ENCODE measurements at places on chromosomes 7 and 10. TPM values are rescaled to one million over a fixed set of nuclear protein-coding genes. Genes with fewer than 3 reads are reported as not detected.

Gene CAMK2B
- total RNA-seq, result 5.1 TPM

Gene WDR37
- total RNA-seq, result 8.3 TPM

GRCh38 chr7:85090143-85090542 is 96.7 kb downstream of the SEMA3D start:
- no peak for DNase-seq

Gene HOXA11
- not detected for total RNA-seq

- DNase-seq, result no peak
These were observed 78.7 kb downstream of the FAM107B start for GRCh38 chr10:14695847-14696480.

DNA sequence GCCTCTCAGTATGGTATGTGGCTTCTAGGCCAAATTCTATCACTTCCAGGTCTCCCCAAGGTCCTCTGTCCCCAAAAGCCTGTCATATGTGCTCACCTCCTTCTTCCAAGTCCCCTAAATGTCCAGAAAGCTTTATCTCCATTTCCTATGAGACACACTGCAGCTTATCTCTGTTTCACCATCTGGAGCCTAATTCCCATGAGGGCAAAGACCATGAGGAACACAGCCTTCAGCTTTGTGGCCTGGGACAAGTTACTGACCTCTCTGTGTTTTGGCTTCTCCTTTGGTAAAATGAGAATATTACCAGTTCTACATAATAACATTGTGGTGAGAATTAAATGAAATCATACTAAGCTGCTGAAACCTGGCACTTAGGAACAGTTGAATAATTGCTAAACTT is 19.2 kb downstream of the ST8SIA6 start:
- no peak for DNase-seq

Gene RNLS
- total RNA-seq, result 6.2 TPM

- DNase-seq, result no peak
These were observed 1198.6 kb downstream of the GATA3 start for GRCh38 chr10:9253121-9253520.

DNA sequence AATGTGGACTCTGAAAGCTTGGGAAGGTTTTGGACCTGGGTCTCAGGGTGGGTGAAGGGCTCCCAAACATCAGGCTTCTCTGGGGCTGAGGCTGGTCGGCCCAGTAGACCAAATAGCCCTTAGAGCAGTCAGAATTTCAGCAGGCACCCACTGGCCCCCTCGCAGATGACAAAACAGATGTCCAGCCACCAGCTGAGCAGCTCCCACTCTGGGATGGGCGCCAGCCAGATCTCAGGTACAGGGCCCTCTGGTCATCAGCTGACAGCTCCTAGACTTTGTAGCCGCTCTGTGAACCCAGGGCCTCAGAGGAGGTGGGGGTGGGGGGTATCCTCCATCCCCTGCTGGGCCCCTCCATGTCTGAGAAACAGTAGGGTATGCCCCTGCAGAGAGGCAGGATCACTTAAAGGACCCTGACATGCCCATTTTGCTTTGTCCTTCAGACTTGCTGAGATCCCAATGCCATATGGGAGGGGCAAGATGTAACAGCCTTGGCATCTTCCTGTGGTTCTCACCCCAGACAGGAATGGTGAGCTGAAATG is 26.5 kb downstream of the HSPA12A start:
- no peak for DNase-seq

GRCh38 chr10:110286841-110287240 is 17.9 kb downstream of the SMNDC1 start:
- DNase-seq, result no peak

Gene COL28A1
- 0.51 TPM for total RNA-seq

Gene EMX2
- not detected for total RNA-seq

Gene NEUROG3
- total RNA-seq, result not detected

GRCh38 chr7:26696161-26696560 is 168.2 kb downstream of the SKAP2 start:
- DNase-seq, result no peak

DNA sequence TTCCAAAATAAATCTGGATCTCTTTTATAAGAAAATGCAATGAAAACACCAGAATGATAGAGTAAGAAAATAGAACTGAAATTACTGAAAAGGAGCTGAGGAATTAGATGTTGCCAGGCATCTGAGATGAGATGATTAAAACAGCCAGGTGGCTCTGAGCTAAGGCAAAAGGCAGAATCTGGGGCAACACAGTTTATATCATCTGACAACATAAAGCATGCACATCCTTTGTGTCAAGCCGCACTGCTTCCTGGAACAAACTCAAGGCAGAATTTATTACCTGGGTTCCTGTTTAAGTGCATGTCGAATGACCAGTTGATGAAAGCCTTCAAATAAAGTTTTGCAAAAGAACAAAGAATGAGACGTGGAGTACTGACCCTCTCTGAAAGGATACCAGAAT is 247.0 kb downstream of the SNX10 start:
- DNase-seq, result no peak

DNA sequence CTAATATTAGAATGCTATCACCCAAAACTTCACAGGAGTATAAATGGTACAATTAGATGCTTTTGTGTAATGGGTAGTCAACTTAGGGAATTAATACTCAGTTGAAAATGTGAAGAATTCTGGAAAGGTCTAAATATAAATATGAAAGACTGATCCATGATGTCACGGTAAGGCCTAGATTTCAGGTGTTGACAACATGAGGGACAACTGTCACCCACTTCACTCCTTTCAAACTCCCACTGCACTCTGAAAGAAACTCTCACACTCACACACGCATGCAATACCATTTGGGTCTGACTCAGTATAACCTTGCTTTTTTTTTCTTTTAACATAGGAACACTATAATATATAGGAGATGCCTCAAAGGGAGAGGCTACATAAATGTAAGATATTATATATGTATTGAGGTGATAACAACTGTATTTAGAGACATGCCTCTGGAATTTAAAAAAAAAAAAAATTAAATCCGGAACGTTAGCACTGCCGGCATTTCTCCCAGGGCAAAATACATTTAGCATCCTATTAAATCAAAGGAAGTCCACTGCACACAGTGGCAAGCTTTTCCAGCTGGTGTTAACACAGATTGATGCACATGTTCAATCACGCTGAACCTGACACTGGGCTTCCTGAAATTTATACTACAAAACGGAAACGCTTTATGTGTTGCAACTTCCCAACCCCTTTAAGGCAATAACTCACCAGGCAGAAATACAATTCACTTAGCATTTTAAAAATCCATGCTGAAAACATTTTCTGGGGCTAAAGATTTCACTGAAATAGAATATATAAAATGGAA is 74.9 kb downstream of the RSU1 start:
- no peak for DNase-seq

Gene PNLIPRP1
- total RNA-seq, result not detected

Gene CLCN1
- total RNA-seq, result not detected

DNA sequence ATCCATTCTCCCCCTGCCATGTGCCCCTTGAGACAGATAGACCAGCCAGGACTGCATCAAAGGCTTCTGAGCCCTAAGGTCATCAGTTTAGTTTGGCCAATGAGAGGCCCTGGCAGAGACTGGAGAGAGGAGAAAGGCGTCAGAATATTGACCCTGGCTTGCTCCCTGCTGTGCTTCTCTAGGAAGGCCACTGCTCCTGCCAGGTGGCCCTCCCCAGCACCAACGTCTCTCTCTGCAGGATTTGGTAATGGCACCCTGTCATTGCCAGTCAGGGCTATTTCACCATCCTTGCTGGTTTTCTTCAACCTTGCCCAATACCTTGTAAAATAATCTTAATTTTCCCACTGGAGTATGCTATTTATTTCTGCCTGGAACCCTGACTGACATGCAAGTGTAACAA is 38.8 kb upstream of the ZRANB1 start:
- DNase-seq, result peak; percentile 58

DNA sequence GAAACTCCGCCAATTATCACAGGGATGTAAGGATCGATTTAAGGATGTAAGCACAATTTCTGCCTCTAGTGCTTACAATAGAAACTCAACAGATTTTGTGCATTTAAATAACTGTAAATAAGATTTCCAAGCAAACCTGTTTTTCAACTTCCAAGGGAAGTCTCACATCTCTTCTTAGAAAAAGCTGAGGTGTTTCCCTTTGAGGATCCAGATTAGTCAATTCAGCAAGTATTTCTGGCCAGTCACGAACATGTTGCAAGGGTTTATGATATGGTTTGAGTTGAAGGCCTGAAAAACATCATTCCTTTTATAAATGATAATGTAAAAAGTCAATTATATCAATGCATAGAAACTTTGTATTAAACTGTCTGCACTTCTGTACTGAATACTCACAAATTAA is 23.9 kb downstream of the KRIT1 start:
- DNase-seq, result no peak

DNA sequence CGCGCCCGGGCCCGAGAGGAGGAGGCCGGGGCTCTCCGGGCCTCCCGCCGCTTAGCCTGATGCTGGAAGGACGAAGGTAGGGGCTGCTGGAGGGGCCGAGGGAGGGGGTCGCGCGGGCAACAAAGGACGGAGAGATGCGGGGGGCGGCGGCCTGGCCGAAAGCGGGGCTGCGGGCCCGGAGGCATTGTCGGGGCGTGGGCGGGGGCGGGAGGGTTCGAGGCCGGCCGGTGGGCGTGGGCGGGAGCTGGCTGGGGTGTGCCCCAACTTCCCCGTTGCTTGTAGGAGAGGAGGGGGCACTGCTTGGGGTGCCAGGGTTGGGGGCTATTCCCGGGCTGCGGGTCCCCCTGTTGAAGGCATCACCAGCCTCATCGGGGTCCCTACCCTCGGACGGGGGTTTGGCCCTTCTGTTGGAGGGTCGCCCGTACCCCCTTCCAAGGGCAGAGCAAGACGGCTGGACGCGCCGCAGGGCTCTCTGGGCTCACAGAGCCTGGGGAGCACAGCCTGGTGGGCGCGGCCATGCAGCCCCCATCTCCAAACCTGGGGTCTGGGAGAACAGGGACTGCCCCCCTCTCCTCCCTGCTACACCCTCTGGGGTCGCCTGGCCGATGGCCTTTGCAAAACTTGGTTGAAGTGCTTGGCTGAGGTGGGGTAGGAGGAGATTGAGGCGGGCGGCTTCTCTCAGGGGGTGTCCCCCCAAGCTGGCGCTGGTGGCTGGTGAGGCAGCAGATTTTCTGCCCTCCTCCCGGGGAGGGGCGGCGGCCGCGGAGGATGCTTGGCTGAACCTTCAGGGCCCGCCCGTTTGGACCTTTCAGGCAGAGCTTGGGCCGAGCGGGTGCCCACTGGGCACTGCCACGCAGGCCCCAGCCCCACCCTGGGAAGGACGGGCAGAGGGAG is 699 bp downstream of the CLIP2 start:
- DNase-seq, result no peak

All from right lobe of liver (tissue), 6 donors.